ENCODE measurements at places on chromosomes 11 and 22. TPM values are rescaled to one million over a fixed set of nuclear protein-coding genes. Genes with fewer than 3 reads are reported as not detected.

DNA sequence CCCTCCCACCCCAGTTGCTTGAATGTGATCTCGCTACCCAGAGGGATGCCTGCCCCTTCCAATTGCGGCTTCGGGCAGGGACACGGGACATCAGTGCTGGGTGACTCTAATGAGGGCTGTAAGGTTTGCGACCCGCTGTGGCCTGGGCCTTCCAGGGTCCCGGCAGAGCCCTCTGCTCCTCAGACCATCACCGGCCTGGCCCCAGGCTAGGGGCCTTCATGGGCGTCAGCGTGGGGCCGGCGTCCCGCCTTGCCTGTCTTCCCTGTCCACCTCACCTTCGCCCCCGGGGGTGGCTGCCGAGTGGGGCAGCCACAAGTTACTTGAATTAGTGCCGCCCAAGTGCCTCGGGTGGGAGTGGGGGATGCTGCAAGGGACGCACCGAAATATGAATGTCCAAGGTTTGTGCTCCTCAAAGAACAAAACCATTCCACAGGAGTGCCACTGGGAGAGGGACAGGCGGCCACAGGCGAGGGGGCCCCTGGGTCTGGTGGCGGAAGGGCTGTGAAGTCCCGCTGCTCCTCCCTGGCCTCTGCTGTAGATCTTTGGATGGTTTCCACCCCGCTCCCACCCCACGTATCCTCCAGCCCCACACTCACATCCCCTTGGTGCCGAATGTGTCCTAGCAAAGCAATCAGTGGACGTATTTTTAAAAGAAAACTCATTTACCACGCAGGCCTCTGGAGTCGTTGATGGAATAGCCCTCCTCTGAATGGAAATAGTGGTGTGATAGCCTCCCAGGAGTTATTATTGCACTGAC, 317.1 kb downstream of the NTM start:
- no peak for DNase-seq

GRCh38 chr11:2261436-2262230, 8.8 kb downstream of the ASCL2 start:
- DNase-seq = no peak

DNA sequence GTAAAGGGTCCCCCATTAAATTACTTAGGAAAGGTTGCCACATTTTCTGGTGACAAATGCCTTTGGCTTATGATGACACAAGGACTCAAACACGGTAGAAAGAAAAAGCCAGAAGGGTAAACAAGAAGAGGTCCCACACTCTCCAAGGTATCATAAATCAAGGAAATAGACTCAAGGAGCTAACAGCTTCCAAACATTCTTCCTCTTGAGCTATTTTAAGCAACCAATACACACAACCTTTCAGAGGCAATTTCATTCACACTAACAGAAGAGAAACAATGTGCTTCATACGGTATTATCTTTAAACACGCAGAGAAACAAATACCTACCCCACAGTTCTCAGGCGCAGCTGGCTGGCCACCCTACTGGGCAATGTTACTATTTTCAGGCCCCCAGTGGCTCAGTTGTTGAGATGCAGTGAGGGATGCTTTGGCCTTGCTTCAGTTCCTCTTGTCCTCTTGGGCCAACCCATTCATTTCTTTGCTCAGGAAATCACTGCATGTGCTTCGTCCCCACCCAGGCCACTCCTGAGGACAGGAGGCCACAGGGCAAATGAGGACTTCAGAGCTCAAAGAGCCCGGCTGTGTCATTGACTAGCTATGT, 15.8 kb downstream of the ABTB2 start:
- DNase-seq = no peak

- peak; percentile 36 for DNase-seq
Measured at GRCh38 chr11:69950120-69950519, 128.0 kb upstream of the ANO1 start.

DNA sequence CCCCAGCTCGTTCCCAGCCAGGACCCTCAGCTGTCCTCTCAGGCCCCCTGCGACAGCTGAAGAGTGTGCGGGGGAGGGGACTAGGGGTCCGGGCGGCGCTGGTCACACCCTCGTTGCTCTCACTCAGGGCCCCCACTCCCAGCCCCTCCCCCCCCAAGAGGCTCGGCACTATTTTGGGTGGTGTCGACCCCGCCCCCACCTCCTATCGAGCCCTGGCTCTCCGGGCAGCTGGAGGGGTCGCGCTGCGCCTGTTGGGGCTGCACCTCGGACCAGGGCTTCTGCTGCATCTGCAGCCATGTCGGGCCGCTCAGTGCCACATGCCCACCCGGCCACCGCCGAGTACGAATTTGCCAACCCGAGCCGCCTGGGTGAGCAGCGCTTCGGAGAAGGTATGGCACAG, at the start of gene HSPB2:
Gene HSPB2, plus strand, starts transcription at position 200 of the 400 bp plus-strand sequence. Its CDS starts 96 bp downstream, at position 296.
- no peak for DNase-seq

DNA sequence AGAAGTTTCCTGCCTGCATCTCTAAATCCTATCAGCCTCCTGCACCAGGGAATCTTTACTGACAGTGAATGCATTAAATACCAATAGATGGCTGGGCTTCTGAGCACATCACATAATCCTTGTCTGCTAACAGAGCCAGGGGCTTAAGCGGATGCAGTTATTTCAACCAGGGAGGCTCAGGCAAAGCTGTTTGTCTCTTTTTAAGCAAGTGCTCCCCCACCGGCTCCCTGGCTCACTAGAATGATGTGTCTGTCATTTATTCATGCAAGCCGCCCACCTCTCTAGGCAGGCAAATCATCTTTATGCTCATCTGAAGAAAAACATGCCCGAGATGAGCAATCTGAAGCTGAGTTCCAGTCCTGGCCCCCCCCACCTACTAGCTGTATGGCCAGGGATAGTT, 182.3 kb downstream of the TENM4 start:
- DNase-seq = no peak

GRCh38 chr11:66541892-66542291, 4.0 kb downstream of the ZDHHC24 start:
- DNase-seq = no peak

DNA sequence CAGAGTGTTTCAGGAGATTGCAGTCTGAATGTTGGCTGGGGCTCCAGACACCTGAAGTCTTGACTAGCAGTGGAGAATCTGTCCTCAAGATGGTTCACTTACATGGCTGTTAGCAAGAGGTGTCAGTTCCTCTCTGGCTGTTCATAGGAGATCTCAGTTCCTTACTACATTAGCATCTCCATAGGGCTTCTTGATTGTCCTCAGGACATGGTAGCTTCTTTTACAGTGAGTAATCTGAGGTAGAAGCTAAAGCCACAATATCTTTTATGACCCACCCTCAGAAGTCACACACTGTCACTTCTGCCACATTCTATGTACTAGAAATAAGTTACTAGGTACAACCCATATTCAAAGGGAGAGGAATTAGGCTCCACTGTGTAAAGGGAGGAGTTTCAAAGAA, 10.5 kb upstream of the PATL1 start:
- DNase-seq = no peak

- DNase-seq = no peak
Measured at GRCh38 chr22:20792966-20793728, 19.2 kb downstream of the SERPIND1 start.

- DNase-seq = no peak
Measured at GRCh38 chr22:17916226-17916889, 108.0 kb downstream of the MICAL3 start.

DNA sequence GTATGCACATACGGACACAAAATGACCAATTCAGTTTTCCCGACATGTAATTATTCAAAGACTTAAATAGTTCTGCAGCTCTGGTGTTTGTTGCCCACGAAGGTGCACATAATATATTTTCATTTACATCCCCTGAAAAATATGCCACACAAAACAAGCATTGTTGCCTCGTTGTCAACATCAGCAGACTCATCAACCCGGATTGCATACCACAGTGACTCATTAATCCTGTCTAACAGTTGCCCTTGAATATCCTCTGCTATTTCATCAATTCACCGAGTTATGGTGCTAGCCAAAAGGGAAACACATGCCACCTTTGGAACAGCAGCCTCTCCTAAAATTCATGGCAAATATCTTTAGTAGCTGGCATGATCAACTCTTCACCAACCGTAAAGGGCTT, 582.2 kb downstream of the LRRC4C start:
- no peak for DNase-seq

DNA sequence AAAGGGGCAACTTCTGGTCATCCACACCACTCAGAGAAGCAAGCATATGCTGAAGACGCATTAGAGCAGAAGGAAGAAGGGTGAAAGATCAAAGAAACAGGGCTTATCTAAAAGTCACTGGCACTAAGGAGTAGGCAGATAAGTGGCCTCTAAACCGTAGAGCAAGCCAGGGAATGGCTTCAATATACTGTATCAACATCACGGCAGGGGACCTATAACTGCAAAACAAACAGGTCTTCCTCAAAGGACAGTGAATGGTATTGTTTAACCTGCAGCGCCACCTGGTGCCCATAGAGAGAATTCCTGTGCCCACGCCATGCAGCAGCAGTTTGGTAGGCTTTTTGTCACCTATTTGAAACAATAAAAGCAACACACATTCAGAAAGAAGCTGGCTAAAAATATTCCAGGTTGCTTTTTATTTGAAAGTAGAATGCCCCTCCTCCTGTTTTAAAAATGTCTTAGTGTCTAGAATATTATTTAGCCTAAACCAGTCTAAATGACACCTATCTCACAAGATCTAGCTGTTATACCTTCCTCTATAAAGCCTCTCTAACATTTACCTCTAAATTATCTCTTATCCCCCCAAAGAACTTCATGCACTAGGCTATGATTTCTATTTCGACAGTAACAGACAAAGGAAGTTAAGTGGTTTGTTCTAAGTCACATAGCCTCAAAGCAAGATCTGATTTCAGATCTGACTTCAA, 21.8 kb downstream of the SNX19 start:
- DNase-seq = peak; percentile 78

DNA sequence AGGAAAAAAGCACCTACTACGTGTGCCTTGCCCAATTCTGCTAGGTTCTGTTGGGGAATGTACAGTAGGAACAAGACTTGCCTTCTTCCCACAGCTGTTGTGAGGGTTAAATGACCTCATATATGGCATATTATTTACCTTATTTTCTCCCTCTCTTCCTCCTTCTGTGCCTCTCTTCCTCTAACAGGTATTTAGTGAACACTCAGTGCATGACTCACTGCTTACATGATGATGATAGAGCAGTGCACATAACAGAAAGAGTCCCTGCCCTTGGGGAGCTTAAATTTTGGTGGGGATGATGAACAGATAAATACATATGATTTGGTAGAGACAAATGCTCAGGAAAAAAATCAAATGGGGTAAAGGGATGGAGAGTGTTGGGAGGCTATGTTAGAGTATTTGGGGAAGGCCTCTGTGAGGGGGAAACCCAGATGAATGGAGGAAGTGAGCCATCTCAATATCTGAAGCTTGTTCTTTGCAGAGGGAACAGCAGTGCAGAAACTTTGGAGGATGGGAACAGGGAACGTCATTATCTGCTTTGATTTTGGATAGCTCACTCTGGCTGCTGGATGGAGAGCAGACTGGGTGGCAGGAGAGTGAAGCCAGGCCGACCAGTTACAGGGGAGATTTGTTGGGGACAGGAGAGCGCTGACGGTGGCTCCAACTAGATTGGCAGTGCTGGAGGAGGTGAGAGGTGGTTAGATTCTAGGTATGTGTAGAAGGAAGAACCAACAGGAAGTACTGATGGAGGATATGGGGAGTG, 95.5 kb upstream of the TENM4 start:
- no peak for DNase-seq

DNA sequence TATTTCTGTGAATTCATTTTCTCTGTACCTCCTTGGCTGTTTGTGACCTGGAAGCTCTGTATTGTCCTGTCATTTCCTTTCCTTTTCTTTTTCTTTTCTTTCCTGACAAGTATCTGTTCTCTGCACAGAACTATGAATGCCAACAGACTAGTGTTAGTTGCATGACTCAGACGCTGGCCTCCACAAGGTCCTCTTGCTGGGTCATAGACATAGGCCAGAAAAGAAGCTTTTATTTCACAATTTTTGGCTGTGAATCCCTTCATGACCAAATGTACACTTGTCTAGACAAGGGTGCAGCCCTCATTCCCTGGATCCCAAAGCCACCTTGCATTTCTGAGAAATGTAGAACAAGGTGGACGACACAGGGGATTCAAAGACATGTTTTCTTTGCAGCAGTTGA, 104.1 kb upstream of the MTNR1B start:
- DNase-seq = no peak

DNA sequence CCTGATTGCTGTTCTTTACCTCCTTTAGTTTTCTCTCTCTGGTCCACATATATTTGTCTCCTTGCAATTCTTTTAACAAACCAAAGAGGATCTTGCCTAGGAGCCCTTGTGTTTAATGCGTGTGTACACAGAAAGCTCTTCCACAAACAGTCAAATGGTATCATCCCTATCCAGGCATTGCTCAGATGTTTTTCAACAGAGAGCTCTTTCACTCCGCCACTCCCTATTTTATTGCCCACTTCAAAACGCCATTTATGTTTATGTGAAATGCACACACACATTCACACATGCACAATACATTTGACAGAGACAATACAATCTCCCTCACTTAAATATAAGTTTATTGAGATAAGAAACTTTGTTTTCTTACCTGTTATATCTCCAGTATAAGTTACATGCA, 4.7 kb downstream of the OR5AP2 start:
- DNase-seq = no peak

DNA sequence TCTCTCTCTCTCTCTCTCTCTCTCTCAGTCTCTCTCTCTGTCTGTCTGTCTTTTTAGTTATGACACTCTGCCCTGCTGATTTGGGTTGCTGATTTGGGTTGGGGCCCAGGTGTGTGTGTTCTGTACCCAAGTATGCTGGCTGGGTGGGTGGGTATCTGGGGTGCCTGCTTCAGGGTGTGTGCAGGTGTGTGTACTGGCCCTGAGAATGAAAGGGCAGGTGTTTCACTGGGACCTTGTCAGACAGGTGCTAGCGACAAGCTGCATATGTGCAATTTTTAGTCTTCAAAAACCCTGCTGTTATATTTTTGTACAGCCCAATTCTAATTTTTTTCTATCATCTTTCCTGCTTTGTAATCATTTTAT, 943 bp downstream of the CSF2RB start:
- no peak for DNase-seq

- peak; percentile 63 for DNase-seq
Measured at GRCh38 chr11:75597636-75598035, 35.6 kb downstream of the SERPINH1 start.

DNA sequence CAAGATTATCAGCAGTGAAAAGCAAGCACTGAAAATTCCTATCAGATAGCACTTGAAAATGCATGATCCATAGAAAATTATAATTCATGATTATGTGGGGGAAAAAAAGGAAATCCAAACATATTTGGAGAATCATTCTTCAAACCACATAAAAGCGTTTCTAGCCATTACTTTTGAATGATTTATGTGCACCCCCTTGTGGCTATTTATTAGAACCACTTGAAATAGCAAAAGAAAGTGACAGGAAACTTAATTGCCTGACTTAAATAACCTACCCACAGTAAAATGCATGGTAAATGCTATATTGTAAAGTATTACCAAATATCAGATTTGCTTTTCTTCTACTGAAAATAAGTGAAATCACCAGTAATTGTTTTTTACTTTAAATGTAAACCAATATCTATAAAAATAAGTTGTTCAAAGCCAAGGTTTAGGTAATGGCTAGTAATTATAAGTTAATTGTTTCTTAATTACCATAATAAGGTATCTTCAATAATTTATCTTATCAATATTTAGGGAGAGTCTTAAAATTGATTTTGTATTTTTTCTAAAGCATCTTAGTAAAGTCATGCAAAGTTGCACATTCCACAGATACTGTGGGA, 168.5 kb downstream of the ARHGAP42 start:
- peak; percentile 74 for DNase-seq

The AMPD3 gene
- 6.5 TPM for total RNA-seq

The KCNK4 gene
- not detected for total RNA-seq

The SHANK3 gene
- total RNA-seq = 11.5 TPM

The KCNQ1 gene
- not detected for total RNA-seq

The BACE1 gene
- 6.8 TPM for total RNA-seq

The SGSM1 gene
- 1.5 TPM for total RNA-seq

The MAP6 gene
- total RNA-seq = 0.20 TPM

The PHETA2 gene
- 17.0 TPM for total RNA-seq
